CD4-positive, alpha-beta T cell treated with Interferon gamma for 1 hour (primary cell): ENCODE measurements at places on chromosomes 11 and 22.
A peak's percentile ranks its signal among the peaks of the same experiment; 100 is the strongest.

- no peak for DNase-seq
Measured at GRCh38 chr11:120336641-120337354, 585 bp downstream of the ARHGEF12 start.

DNA sequence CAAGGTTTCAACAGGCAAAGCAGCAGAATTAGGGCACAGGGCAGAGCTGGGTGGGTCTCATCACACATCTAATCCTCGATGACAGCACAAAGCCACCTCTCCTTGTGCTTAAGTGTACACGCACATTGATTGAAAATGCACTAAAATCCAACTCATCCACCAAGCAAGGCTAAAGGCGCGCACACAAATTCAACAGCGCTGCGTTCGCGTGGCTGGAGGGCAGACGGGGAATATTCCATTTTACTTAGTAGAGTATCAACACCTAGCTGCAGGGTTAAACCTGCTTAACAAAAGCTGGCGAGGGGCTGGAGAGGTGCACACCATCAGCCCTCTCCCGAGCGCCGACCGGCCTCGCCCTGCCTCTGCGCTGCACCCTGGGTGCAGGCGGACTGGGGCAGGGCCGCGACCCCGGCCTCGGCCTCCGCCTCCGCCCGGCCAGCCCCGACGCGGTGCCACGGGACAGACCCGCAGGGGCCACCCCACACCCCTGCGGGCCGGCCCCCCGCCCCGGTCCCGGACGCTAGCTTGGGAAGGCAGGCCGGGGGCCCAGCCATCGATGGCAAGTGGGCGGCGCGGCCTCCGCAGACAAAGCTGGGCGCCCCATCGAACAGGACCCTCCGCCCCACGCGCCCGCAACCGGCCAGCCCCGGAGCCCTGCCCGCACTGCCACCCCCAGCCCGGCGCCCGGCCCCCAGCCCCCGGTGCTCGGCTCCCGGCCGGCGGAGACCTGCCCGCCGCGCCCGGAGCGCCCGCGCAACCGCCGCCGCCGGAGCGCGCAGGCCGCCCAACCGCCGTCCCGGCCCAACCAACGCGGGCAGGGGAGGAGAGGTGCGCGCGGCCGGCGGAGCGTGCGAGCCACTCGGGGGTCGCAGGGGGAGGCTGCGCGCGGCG lies 929 bp downstream of the PRDM10 start:
- no peak for DNase-seq

- DNase-seq, result no peak
Measured at GRCh38 chr22:44260216-44261035, 52.3 kb downstream of the SHISAL1 start.

- peak; percentile 68 for DNase-seq
Measured at GRCh38 chr11:363948-364761, 5.1 kb upstream of the B4GALNT4 start.

DNA sequence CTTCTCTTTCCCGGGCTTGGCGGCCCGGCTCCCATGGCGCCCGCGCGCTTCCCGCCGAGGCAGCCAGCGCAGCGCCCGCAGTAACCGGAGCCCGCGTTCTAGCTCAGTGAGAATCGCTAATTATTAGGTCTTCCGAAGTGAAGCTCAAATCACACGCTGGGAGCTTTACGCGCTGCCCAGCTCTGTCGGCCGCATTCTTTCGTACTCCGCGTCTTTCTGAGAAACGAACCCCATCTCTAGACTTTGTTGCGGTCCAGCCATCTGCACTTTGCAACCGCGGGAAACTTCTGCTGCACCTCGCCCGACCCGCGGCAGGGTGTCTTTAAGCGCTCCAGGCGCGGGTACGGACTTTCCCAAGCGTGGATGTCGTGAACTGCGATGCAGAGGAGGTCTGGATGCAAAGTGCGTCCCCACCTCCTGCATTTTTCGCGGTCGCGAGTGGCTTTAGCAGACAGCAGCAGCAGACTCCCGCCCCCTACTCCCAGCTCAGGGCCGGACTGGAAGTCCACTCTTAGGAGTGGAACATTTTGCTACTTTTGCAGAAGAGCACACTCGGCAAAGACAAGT lies 6.0 kb upstream of the PAX6 start:
- no peak for DNase-seq

GRCh38 chr22:19703869-19704268 lies 10.4 kb upstream of the SEPTIN5 start:
- no peak for DNase-seq

DNA sequence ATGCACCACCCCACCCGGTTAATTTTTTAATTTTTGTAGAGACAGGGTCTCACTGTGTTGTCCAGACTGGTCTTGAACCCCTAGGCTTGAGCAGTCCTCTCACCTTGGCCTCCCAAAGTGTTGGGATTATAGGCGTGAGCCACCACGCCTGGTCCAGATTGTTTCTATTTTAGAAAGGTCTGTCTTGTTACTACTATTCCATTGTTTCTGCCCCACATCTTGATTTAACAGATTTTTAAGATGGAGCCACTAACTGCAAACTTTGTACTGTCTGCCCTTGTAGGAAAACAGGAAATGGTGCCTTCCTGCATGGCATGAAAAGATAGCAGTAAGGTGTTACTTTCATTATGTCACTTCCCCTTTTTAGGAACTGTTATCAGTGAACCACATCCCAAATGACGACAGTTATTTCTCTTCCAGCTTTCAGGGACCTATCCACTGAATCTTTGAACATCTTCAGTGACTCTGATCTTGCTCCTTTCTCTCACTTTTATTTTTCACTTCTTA lies 23.2 kb downstream of the TAF1D start:
- DNase-seq, result peak; percentile 11

DNA sequence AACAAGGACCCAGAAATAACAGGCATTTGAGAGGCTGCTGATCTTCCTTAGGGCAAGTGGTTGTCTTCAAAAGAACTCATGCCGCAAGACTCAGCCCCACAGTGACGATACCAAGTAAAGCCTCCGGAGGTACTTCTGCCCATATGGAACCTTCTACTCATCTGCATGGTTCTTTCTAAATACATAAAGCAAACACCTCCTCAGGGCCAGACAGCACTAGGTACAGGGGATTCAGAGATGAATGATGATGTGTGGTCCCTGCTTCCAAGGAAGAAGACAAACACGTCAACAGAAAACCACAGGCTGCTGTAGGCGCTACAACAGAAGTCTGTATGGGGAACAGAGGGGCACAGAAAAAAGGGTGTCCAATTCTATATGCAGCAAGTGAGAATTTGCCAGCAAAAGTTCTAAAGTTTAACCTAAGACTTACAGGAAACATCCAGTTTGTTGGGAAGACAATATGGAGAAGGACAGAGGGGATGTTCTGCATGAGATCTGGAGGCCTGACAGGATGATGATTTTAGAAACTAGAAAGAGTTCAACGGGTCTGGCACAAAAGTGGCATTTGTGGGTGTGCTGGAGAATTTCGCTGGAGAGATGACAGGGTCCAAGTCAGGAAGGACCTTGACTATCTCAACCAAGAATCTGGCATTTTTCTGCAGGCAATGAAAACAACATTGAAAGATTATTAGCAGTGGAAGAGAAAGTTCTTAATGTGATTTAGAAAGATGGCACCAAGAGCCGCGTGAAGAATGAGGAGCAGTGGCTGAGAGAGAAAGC lies 23.7 kb downstream of the JAML start:
- peak; percentile 21 for DNase-seq

DNA sequence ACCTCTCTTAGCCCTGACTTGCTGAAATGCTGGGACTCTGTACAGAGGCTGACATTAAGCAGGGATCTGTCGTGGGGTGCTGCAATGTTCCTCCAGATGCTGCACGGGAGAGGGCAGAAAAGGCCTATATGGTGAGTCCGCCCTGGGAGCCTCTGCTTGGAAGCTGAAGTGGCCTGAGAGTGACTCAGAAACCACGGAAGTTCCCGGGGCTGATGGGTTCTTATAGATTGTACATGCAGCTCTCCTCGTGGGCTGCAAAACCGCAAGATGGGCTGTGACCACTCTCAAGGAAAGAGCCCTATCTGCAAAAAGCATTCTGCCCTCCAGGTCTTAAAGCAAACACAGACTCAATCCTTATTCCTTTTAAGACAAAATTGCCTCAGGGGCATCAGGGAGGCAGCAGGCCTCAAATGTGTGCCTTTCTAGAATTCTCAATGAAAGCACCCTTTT lies 5.8 kb upstream of the SLC43A3 start:
- DNase-seq, result peak; percentile 39

- DNase-seq, result no peak
Measured at GRCh38 chr11:83544846-83545245, 258.7 kb upstream of the CCDC90B start.

GRCh38 chr11:100833276-100833675 lies 146.2 kb downstream of the ARHGAP42 start:
- DNase-seq, result no peak

- DNase-seq, result no peak
Measured at GRCh38 chr22:18070556-18071306, 7.1 kb upstream of the PEX26 start.

DNA sequence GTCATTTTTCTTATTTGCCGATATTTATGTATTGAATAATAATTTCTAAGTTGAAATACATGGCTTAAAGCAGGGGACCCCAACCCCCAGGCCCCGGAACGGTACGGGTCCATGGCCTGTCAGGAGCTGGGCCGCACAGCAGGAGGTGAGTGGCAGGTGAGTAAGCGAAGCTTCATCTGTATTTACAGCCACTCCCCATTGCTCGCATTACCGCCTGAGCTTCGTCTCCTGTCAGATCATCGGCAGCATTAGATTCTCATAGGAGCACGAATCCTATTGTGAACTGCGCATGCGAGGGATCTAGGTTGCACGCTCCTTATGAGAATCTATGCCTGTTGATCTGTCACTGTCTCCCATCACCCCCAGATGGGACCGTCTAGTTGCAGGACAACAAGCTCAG lies 4.5 kb downstream of the ZMAT5 start:
- DNase-seq, result no peak

GRCh38 chr22:45226503-45227186 lies 14.0 kb downstream of the KIAA0930 start:
- DNase-seq, result peak; percentile 43

GRCh38 chr11:64767344-64768299 lies 7.8 kb upstream of the PYGM start:
- peak; percentile 72 for DNase-seq

DNA sequence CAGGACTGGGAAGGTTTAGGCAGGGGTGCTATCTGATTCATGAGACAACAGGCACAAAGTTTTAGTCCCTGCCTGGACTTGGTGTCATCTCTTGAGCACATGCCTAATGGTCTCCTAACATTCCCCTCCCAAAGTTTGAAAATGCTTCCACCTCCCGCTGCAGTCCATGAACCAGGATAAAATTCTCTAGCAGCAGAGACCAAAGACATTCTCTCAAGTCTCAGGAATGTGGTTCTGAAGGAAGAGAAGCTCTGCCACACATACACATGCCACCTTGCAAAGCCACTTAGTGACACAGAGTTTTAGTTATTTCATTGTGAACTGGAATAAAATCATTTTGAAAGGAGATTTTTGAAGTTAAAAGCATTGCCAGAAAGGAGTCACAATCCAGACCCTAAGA lies 15.5 kb downstream of the OR51B6 start:
- DNase-seq, result no peak

DNA sequence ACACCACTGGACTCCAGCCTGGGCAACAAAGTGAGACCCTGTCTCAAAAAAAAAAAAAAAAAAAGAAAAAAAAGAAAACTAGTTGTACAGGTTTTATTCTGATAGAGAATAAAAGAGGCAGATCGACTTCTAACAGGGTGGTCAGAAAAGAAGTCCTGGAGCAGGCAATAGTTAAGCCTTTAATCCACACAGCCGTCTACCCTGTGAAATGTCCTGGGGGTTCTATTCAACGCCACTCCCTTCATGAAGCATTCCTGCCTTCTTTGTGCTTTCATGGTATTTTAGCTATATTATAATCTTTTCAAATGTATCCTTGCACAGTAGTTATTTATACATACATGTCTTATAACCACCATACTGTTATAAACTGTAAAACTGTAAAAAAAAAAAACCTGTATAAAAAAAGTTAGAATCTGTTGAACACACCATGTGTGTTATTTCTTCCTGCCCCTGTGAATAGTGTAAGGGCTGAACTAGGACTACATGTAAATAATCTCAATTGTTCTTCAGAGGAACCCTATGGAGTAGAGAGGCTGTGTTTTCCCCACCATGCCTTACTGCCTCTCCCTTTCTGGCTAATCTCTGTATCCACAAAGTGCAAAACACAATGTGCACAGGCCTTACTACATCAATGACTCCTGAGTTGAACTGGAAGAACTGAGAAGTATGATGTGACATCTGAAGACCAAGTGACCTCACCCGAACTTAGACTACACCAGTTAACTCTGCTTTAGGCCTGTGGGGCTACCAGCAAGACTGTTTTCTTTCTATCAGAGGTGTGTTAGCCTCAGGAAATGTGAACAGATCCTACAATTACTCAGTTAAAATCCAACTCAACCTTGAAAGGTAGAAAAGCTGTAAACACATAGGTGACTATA lies 25.3 kb downstream of the PRCP start:
- DNase-seq, result no peak

- DNase-seq, result no peak
Measured at GRCh38 chr11:1600626-1601025, 2.5 kb upstream of the KRTAP5-2 start.

DNA sequence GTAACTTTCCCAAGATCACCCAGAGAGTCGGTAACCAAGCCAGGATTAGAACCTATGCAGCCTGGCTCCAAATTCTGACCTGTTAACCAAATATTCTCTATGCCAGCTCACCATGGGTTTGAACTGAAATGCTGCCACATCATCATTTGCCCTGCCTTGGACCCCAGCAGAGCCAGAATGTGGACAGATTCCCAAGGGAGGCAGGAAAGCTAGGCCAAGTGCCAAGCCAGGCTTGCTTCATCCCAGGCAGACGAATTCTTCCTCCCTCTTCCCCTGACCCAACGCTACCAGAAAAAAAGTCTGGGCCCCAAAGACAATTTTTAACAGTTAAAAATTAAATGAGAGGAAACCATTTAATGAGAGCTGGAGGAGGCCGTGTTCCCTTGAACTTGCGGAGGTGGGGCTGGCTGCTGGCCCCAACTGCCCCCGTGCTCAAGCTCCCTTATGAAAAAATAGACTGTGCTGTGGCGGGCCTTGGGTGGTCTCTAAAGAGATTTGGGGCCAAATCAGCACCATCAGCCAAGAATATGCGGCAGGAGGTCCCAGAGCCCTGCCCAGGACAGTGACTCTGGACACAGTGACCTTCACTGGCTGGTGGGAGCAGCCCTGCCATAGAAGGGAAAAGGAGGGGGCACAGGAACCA lies 184.1 kb upstream of the SYT13 start:
- no peak for DNase-seq

DNA sequence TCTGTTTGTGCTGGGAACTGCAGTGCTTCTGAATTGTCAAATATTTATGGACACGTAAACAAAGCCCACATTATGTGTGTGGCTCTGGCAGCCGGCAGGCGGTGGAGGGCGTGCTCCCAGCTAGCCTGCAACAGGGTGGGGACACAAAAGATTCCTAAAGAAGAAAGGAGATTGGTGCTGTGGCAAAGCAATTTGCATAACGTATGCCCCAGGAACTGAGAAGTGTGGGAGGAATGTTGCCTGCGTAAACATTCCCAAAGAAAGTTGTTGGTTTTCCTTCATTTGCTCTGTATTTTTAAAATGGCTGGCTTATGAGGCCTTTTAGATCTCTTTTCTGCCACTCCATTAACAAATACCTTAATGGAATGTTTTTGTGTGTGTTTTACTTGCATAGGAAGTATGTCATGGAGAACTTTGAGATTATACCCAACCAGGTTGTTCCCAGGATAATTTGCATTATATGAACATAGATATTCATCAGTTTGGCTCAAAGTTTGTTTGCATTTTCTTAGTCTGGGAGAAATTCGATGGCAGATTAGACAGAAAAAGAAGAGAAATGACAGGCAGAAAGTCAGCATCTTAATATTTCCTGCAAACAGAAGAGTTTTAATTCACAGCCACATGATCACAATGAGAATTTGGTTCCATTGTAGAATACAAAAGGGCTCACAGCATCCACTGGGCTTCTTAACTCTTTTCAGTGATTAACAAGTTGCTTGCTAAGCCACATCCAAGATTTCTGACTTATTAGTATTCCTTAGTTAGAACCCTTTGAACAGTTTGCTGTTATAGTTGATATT lies 41.8 kb upstream of the DLAT start:
- no peak for DNase-seq
